ENCODE measurements at places on chromosomes 5 and 9.

- DNase-seq = no peak
Observed at GRCh38 chr5:143010351-143010750, 240.2 kb downstream of the ARHGAP26 start.

GRCh38 chr5:108607421-108607820 is 140.3 kb upstream of the FER start:
- no peak for DNase-seq

- DNase-seq = no peak
Observed at GRCh38 chr5:94025788-94026473, 284.5 kb upstream of the POU5F2 start.

GRCh38 chr5:171031977-171032376 is 170.2 kb downstream of the RANBP17 start:
- DNase-seq = no peak

DNA sequence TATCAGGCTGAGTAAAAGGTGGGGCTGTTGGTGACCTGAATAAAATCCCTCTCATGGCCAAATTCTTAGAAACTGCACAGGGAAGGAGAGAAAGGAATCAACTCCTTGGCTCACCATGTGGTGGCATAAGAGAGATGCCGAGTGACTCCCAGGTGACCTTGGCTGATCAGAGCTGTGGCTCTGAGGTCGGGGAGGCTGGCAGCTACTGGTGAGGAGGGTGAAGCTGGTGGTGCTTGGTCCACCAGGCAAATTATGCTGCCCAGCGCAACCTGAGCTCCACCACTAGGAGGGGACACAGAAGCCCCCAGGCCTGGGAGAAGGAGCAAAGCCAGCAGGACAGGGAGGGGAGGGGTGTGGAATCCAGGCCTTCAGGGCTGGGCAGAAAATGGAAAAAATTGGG is 111.2 kb upstream of the IL12B start:
- no peak for DNase-seq

All from AG10803 (cell line).